Stimulated activated CD8-positive, alpha-beta memory T cell treated with anti-CD3 and anti-CD28 coated beads, Interleukin-7, amount 100 ng/mL, for 4 hours (primary cell): ENCODE measurements at places on chromosomes 11 and 22.

DNA sequence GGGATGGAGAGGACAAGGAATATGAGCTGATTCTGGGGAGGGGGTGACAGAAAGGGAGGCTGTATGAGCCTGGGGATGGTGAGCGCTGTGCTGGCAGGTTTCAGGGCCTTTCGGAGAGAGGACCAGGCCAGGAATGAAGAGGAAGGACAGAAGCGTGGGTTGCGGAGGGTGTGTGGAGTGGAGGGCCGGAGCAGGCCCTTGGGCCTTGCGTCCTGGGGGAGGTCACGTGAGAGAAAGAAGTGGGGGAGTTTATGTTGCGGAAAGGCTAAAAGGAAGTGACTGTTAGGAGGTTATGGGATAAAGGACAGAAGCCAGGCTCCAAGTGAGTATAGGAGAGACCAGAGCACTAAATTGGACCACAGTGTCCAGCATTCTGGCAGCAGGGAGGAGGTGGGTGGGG is 17.5 kb downstream of the BCR start:
- DNase-seq, result no peak

DNA sequence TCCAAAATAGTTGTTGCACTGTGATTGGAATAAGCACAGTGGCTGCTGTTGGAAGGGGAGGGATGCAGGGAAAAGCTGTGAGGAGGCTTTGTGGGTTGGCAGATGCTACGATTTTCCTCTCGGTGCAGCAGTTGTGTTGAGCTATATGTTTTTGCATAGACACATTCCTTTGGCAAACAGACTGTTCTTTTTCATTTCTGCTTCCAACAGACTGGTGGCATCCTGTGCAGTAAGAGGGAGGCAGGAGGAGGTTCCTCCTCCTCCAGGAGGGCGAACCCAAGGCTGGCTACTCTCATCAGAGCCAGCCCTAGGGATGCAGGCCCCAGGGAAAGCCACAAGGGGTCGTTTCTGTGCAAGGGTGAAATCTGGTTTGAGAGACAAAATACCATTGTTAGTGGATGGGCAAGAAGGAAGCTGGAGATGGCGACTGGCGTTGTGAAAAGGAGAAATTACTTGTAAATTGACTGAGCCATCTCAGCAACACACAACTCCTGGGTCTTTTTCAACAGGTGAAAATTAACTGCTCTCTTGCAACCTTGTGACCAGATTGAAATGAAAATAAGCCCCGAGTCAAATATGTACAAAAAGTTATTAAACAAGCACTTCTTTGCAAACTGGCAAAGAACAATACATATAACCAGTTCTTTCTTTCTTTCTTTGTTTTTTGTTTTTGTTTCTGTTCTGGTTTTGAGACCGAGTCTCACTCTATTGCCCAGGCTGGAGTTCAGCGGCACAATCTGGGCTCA is 26.5 kb upstream of the UBASH3B start:
- peak; percentile 42 for DNase-seq

- no peak for DNase-seq
Observed at GRCh38 chr11:65539744-65540289, 14.9 kb downstream of the SCYL1 start.

GRCh38 chr11:9787260-9787659 is 123.4 kb downstream of the SWAP70 start:
- DNase-seq, result no peak

GRCh38 chr11:57801183-57801485 is 39.5 kb downstream of the CTNND1 start:
- no peak for DNase-seq
